CD4-positive, alpha-beta T cell treated with Interferon alpha-2 for 1 hour (primary cell): ENCODE measurements at places on chromosomes 7 and 10.

DNA sequence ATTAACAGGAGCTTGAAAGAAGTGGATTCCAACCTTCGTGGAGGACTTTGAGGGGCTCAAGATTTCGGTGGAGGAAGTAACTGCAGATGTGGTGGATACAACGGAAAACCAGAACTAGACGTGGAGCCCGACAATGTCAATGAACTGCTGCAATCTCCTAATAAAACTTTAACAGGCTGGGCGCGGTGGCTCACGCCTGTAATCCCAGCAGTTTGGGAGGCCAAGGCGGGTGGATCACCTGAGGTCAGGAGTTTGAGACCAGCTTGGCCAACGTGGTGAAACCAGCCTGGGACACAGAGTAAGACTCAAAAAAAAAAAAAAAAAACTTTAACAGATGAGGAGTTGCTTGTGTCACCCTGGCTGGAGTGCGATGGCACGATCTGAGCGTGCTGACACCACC, 477.8 kb upstream of the MKI67 start:
- DNase-seq = no peak

GRCh38 chr7:15600298-15600697, 38.5 kb upstream of the AGMO start:
- no peak for DNase-seq

GRCh38 chr7:132399367-132399766, 176.9 kb downstream of the PLXNA4 start:
- DNase-seq = no peak

- no peak for DNase-seq
Observed at GRCh38 chr7:118033273-118033672, 150.7 kb upstream of the LSM8 start.

- DNase-seq = no peak
Observed at GRCh38 chr7:97004247-97005182, 838 bp upstream of the DLX6 start.

DNA sequence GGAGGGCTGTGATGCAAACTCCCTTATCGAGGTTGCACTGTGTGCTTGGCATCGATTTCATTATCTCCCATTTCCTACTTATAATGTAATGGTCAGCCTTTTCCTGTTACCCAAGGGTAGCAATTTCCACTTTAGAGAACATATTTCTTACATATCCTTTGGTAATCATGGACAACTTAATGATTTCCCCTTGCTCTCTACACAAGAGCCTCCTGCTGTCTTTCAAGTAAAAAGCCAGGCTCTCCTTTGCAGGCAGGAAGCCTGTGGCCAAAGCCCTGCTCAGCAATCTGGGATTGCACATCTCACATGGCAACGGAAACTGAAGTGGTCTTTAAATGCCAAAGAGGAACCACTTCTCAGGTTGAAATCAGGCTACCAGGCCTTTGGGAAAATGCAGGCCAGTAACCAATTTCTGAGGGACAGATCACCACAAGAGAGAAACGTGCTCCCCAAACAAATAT, 86.7 kb upstream of the IKZF1 start:
- DNase-seq = no peak

DNA sequence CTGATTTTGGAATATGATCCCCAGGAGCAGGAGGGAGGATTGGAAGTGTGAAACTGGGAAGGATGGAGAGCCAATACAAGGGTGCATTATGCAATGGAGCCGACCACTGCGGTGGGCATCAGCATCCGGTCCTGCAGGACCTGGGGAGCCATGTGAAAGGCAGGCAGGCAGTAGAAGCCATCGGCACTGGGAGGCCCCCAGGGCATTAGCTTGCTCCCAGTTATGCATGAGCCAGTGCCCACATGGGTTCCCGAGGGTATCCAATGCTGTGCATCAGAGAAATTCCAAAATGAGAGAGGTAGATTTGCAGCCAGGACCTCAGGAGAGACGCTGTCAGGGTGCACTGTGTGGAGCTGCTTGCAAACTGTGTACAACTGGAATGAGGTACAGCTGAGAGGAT, 8.7 kb upstream of the KCP start:
- no peak for DNase-seq

GRCh38 chr7:92763636-92764423, 72.5 kb downstream of the CDK6 start:
- no peak for DNase-seq

- DNase-seq = no peak
Observed at GRCh38 chr10:89494575-89494974, 40.8 kb downstream of the SLC16A12 start.

- no peak for DNase-seq
Observed at GRCh38 chr7:19090526-19090925, 26.9 kb downstream of the TWIST1 start.

- no peak for DNase-seq
Observed at GRCh38 chr7:109322833-109323232, 753.2 kb downstream of the DNAJB9 start.

DNA sequence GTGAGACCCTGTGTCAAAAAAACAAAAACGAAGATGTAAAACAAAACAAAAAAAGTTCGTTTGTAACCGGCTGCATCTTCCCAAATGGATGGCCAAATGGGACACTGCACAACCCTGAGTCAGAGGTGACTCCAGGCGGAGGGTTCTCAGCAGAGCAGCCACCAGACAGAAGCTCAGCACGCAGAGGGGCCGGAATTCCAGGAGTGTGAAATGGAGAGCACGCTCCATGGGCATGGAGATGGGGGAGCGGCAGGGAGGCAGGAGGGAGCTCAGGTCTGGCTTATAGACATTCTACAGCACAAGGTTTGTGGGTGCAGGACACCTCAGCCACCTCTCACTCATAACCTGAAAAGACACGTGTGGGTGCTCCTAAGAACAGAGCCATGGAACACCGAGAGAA, 227.0 kb downstream of the MAD1L1 start:
- DNase-seq = no peak

GRCh38 chr10:34941471-34942357, 126.6 kb upstream of the PARD3 start:
- DNase-seq = no peak

DNA sequence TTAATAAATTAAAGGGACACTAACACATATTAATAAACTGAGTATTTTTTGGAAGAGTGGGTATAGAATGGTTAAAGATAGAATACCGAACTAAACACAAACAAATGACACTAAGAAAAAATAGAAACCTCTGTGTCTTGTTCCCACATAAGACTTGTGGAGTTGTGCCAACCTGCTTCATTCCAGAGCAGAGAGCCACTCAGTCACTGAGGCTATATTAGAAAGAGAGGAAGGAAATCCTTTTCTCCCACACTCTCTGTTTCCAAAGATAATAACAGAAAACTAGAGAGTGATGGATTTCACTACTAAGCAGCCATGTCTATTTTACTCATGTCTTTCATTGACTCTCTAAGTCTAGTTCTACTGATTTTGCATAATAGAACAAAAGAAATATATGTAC, 26.0 kb downstream of the CTNNA3 start:
- no peak for DNase-seq

DNA sequence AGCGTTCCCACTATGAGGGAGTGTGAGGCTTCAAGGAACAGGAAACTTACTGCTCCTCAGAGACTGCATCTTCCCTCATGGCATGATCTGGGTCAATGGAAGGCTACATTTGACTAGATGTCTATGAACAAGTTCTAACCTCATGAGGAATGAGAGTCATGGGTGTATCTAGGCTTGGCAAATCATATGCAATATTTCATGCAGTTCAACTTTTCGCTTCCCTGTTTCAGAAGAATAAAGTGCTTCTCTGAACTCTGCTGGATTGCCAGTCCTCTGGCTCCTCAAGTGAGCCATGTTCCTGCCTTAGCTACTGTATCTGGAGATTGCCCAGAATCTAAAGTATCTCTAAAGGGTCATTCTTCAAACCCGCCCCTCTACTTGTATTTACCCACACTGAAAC, 54.3 kb upstream of the SEMA3A start:
- DNase-seq = no peak

DNA sequence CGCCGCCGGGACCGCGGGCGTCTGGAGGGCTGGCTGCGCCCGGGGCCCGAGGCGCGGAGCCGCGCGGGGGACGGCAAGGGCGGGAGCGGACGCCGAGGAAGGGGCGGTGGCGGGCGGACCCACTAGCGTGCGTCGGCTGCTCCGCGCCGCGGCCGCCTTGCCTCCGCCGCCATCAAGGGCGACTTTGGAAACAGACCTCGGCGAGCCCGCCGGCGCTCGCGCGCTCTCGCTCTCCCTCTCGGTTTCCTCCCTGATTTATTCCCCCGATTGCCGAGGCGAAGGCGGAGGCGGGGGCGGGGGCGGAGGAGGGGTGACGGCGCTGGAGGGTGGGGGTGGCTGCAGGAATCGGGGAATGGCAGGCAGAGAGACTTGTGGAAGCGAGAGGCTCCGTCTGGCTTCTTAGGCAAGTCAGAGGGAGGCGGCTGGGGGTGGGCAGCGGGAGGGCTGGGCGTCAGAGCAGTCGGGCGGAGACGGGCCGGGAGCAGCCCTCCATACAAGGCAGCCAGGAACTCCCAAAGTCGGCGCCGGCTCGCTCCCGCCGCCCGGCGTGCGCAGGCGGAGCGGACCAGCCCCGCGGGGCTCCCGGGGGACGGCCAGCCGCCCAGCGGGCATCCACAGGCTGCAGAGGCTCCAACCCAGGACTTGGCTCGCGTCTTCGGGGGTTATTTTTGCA, at the start of gene CACNA2D1:
Gene CACNA2D1, minus strand, starts transcription at position 231 of the 673 bp plus-strand sequence.
- DNase-seq = no peak

DNA sequence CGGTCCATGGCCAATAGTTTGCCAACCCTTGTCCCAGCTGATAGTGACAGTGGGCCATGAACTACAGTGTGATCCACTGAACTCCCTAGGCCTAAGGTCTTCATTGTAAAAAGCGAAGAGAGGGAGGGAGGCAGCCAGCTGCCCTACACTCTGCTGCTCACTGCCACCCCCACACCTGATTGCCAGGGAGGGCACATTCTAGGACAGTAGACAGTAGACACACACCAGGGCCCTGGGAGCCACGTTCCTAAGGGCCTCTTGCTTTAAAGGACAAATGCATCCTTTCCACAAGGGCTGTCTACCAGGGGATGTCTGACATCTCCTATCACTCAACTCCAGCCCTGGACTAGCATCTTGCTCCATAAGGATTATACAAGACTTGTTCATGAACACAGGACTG, 122.2 kb downstream of the DLG5 start:
- DNase-seq = no peak

- no peak for DNase-seq
Observed at GRCh38 chr7:47721670-47722069, 139.8 kb upstream of the TNS3 start.

DNA sequence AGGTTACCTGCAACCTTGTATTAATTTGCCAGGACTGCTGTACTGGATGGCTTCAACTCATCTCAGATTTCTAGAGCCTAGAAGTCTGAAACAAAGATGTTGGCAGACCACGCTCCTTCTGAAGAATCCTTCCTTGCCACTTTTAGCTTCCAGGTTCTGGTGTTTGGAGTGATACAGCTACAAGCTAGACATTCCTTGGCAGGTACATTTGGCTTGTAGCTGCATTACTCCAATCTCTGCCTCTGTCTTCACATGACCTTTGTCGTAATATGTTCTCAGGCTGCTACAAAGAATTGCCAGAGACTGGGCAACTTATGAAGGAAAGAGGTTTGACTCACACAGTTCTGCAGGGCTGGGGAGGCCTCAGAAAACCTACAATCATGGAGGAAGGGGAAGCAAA, 146.3 kb downstream of the GALNT17 start:
- DNase-seq = no peak

- DNase-seq = no peak
Observed at GRCh38 chr7:55241958-55242357, 123.2 kb upstream of the LANCL2 start.

DNA sequence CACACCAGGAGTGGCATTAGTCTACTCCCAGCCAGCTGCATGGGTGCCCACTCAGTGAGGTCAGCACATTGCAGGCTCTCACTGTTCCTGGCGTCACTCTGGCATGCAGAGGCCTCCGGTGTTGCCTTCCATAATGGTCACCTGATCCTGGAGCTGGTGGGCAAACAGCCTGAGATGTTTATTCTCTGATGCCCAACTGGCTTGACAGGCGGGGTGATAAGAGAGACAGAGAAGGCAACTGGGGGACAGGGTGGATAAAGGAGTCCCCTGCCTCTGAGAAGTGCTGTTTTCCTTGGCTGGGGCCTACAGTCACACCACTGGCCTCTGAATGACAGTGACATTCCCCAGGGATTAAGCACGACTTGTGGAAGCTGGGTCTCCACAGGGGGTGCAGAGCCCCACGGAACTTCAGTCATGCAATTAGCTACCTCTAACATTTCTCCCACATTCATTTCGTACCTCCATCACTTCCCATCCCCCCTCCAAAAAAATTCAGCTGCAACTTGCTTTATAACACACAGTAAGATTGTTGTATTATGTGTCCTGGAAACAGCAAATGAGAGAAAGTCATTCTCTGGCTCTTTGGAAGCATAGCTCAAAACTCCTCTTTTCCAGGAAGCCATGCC, 7.1 kb upstream of the RBM20 start:
- no peak for DNase-seq

DNA sequence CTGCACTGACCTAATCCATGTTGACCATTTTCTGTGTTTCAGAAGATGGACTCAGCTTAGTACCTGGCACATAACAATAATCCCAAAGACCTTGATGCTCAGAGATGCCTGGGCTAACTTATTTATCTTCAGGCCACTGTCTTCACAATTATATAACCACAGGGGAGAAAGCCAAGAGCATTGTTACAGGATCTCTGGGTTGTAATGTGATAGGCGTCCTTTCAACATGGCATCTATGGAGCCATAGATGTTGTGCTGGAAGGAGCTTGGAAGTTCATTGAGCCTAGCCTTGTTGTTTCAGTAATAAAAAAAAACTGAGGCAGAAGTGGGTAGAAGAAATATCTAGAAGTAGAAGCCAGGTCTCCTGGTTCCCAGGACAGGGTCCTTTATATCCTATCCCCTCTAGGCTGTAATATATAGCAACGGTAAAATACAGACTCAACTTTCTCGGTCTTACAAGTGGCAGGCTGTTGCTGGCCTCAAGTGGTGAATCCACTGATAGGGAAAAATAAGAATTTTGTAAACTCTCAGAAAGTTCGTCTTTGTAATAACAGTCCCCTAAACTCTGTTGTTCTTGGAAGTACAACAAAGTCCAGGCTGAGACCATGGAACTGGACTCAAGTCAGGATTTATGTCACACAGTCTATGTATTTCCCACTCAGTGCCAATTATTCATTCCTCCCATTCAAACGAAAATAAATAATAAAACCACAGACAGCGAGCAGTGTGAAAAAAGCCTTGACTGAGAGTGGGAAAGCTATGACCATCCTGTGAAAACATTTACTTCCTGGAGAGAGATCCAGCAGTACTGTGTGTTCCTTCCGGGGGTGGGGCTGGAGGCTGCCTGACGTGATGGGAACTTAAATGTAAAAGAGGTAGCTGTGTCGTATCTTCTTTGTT, 277.6 kb downstream of the REEP3 start:
- DNase-seq = no peak

GRCh38 chr10:68800211-68800610, 27.1 kb upstream of the STOX1 start:
- no peak for DNase-seq

GRCh38 chr7:455110-455928, 64.3 kb downstream of the PDGFA start:
- no peak for DNase-seq
